ENCODE measurements at places on chromosomes 1 and 21.

GRCh38 chr1:153526132-153526543 lies 9.7 kb downstream of the S100A6 start:
- no peak for DNase-seq

DNA sequence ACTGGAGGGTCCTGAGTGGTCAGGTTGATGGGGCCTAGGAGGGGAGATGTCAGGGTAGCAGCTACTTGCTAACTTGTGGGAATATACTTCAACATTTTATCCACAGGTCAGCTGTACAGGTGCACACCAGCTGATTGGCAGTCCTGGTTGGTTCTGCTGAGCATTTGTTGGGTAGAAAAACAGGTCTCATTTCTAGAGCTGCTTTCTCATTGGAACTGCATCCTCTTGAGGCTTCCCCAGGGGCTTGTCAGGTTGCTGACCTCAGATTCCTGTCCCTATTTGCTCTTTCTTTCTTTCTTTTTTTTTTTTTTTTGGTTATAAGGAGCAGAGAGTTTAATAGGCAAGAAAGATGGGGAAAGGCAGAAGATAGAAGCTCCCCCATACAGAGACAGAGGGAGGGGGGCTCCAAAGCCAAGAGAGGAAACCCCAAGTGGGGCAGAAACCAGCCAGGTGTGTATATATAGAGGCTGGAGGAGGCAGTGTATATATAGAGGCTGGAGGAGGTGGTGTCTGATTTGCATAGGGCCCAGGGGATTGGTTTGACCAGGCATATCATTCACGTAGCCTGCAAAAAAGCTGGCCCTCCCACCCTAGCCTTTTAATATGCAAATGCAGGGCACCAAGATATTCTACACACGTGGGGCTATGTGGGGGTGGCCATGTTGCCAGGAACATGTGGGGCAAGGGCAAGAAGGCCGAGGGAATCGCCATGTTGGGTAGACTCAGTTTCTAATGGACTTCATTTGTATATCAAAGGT lies 57.3 kb upstream of the STUM start:
- no peak for DNase-seq

GRCh38 chr1:236497908-236498307 lies 25.9 kb upstream of the LGALS8 start:
- DNase-seq = no peak

GRCh38 chr1:206885341-206886060 lies 11.7 kb upstream of the IL24 start:
- no peak for DNase-seq

DNA sequence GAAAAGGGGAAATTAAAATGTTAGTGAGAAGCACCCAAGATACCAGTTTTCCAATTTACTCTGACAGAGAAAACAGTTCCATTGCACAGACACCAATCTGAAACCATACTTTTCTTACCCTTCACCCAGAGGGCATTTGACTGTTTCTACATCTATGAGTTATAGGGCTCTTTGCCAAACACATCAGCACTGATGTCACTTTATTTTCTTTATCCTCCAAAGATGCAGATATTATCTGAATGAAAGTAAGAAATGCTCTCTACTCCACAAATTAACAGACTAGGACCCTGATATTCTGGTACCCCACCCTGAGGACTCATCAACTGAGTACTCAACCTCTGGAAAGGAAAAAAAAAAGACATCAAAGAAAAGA lies 24.2 kb upstream of the PEX19 start:
- no peak for DNase-seq

DNA sequence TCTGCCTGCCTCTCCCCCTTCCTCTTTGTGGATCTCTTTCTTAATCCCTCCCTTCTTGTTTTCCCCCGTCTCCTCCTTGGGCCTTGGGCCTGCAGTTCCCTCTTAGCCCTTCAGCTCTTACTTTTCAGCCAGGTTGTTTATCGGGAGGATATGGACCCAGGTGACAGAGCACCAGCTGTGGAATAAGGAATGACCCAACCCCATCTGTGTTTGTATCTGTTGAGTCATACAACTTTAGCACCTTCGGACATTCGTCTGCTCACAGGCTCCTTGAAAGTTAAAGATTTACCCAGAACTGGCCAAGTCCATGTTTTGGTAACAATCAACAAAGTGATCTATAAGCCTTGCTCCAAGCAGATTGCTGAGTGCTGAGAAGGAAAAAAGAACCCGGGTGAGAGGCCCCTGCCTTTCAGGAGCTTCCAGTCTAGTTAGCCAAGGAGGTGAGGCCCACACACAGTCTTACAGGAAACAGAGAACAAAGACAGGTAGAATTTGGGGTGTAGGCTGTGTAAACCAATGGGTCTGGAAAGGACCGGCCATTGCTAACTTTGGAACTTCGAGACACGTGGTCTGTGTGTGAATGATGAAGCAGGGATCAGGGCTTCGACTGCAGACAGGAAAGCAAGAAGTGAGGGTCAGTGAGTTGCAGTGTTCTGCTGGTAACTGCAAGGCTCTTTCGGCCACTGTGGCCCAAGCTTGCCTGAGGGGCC lies 66.7 kb upstream of the F3 start:
- no peak for DNase-seq

DNA sequence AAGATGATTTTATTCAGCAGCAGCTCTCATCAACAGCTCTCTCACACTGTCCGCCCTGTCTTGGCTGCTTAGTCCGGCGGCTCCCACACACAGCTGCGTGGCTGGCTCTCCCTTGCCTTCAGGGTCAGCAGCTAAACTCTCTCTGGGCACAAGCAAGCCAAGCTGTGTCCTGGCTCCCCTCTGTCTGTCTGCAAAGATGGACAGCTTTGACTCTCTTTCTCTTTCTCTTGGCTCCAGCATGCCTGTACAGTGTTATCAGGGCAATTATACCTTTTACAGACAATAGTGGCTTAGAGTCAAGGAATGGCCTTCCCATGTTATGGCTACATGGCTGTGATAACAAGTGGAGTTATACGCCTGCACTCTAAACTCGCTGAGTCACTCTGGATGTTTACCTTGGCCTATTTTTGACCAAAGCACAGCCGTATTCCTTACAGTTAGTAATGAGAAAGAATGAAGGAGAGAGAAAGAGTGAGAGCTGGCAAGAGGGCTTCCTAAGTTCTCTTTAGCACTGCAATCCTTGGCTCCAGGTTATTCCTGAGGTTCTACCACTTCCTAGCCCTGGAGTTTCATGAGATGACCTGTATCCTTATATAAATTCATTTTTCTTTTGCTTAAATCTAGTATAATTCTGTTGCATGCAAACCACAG lies 59.9 kb upstream of the ZSWIM5 start:
- DNase-seq = no peak

DNA sequence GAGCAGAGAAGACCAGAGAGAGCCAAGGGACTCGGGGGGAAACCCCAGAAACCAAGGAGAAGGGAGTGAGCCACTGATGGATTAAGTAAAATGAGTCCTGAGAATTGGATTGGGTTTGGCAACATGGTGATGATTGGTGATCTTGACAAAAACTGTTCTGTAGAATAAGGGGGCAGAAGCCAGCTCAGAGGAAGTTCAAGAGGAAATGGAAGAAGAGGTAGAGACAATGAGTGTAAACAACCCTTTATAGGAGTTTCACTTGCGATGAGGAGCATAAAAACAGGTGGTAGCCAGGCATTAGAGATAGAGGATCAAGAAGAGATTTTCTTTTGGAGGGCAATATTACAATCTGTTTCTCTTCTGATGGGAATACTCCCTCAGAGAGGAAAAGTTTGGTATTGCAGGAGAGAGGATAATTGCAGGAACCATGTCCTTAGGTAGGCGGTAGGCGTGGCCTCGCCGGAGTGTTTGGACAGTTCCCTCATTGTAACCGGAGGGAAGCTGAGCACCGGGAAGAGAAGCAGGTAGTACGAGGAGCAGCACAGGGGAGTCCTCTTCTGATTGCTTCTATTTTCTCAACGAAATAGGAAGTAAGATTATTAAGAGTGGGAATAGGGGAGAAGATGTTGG lies 68.4 kb upstream of the TENT5C start:
- DNase-seq = no peak

DNA sequence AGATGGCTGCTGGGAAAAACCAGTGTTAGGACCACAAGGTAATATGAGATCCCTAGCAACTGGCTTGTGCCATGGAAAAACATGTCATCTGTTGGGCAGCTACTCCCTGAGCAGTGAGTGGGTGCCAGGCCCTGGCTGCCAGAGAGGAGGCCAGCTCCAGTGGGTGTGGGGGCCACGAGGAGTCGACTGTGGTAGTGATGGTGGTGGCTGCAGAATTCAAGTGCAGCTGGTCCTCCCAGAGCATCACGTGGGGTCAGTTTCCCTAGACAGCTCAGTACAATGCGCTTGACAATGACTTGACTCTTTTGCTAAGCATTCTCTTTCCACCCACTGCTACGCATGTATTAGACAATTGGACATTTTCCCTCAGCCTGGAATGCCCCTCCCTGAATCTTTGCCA lies 14.5 kb upstream of the CDC42 start:
- DNase-seq = no peak

DNA sequence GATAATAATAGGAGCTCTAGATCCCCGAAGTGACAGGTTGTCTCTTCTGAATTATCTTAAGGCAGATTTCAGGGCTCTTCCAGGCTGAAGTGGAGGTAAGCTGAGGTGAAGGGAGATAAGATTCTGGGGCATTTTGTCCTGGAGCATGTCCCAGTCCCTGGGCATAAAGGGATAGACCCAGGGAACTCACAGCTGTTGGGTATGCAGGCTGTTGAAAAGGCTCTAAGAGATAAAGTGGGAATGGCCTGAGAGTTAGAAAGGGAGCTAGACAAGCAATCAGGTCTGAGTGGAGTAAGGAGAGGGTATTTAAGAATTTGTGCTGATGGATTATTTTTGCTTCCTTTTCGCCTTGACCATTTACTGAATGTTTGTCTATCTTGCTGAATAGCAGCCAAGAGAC lies 123.7 kb downstream of the NOS1AP start:
- no peak for DNase-seq

DNA sequence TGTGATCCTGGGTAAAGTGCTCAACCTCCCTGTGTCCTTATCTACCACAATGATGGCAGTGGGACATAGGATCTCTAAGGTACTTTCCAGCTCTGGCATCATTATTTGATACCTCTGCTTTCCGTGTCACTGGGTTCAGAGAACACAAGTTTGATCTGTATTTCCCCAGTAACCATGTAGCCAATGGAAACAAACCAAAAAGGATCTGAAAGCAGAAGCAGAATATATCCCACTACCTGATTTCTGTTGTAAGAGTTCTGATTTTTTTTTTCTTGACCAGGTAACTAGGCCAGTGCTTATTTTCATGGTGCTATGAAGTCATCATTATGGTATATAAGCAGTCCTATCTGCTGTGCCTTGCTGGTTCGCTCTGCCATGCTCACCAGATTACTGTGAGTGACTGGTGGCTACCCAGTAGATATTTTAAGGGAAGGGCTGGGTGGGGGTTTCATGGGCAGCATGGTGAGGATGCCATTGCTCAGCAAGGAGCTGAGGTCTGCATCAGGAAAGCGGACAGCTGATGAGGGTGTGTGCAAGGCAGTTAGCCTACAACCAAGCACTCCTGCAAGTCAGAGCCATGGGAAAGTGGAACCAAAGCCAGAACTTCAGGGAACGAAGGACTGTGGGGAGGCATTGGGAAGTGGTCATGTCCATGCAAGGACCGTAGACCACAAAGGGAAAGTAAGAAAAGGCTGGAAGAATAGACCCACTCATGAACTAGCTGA lies 104.9 kb upstream of the EDEM3 start:
- no peak for DNase-seq

DNA sequence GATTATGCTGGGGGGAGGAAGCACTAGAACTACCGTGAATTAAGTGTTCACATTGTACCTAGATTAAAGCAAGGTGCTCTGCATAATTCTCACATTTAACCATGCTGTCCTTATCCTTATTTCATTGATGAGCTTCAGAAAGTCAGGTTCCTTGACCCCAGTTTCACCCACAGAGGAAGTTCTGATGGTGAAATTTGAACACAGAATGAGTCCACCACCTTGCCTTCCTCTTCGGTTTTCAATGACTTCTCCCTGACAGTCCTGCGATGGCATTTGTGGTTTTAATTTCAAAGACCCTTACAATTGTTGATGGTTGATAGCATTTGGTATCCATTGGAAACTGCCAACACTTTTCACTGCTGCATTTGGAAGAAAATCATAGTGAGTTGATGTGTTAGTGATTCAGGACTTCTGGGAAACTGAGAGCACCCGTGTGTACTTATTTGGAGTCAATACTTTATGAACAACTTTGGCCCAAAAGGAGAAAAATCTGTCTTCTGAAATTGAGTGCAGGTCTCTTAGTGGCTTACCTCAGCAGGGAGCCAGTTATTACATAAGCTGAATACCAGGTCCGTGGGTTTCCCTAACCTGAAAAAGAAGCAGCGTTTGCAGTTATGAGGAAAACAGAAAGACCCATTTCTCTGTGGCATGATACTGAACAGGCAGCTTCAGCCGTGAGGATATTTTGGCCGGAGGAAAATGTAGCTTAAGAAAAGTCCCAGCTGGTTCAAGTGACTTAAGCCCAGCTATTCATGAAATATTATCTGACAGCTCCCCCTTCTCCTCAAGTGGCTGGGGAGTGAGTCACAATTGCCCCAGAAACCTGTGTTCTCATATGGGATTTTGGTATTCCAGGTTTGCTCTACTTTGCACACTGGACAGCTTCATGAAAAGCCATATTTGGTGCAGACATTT lies 47.5 kb downstream of the ROR1 start:
- no peak for DNase-seq

- DNase-seq = no peak
Observed at GRCh38 chr1:36008546-36009197, 75.2 kb upstream of the TEKT2 start.

- DNase-seq = no peak
Observed at GRCh38 chr1:97936976-97937375, 16.1 kb upstream of the DPYD start.

GRCh38 chr1:153277852-153278251 lies 18.4 kb downstream of the LORICRIN start:
- peak; percentile 48 for DNase-seq

DNA sequence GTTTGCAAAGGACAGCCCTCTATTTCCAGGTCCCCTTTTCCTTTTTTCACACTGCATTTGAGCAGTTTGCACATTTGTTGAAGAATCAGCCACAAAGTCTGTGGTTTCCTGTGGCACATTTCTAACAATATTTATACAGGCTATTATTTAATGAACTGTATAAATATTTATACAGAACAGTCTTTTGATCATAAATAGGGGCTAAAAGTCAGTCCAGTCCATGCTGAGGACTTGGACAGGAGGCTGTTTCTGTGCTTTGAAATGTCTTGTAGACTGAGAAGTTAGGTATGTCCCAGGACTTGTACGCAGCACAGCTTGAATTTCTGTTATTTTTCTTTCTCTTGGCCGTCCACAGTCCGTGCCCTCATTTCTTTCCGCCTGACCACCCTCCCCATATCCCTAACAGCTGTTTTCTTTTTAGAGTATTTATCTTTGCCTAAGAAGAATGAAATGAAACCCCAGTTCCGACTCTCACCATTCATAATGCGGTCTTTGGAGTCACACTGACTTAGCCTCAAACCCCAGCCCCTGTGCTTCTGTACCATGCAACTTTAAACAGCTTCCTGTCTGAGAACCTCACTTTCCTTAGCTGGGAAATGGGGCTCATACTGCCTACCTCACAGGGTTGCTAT lies 19.7 kb downstream of the FGGY start:
- DNase-seq = no peak
